ENCODE measurements at places on chromosomes 2 and 18. TPM values are rescaled to one million over a fixed set of nuclear protein-coding genes. Genes with fewer than 3 reads are reported as not detected.
A peak's percentile ranks its signal among the peaks of the same experiment; 100 is the strongest.

GRCh38 chr2:126643431-126643830 is 12.5 kb upstream of the GYPC start:
- DNase-seq: peak; percentile 89

GRCh38 chr2:130997198-130997597 is 96.1 kb downstream of the FAM168B start:
- DNase-seq: no peak

- DNase-seq: no peak
Measured at GRCh38 chr2:156784020-156784701, 348.0 kb downstream of the GPD2 start.

DNA sequence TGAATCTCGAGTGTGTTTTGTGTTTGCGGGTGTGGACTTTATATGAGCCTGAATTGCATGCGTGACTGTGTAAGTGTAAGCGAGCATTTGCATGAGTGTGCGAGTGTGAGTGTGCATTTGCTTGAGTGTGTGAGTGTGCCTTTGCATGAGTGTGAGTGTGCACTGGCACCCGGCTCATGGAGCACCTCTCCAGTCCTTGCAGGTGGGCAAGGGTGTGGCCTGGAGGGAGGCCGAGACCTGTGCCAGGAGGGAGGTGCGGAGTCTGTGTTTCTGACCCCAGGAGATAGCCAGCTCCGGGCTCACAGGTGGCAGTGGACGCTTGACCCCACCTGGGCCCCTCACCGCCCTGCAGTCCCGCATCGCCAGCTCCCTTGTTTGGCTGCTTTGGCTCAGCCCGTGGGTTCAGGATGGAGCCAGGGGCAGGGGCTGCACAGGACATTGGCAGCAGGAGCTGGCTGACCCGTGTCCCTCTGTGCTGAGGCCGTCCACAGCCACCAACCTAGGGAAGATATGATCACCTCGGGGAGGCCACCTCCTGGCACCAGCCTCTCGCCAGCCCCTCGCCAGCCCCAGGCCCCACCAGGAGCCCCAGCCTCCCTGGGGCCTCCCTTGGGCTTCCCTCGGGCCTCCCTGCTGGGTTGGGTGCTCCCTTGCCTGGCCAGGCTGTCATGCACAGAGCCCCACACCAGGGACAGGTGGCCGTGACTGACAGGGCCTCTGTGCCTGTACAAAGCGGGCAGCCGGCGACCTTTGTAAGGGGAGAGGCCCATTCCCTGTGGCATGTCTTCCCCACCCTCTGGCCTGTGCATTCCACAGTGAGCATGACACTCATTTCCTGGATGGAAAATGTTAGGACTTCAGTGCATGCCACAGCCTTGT is 81.6 kb downstream of the PTGR3 start:
- DNase-seq: no peak

DNA sequence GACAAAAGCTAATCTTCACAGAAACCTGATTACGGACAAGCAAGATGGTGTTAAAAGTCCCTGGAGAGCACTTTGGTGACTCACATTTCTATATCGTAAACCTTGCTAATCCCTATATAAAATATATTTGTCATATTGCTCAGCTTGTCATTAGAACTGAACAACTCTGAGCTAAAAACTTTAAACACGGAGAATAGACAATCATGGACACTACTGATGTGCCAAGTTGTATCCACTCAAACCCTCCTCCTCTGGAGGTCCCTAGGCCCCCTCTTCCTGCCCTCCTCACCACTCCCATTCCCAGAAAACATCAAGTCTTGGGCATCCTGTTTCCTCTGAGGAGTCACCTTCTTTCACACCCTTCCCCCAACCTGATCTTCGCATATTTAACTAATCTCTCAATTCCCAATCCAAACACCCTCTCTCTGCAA is 138.7 kb upstream of the PID1 start:
- DNase-seq: no peak

- no peak for DNase-seq
Measured at GRCh38 chr2:160200921-160201320, 849 bp upstream of the ITGB6 start.

- DNase-seq: no peak
Measured at GRCh38 chr18:61556862-61557261, 223.6 kb downstream of the CDH20 start.

- peak; percentile 53 for DNase-seq
Measured at GRCh38 chr2:218853766-218854165, 5.8 kb upstream of the WNT6 start.

GRCh38 chr2:12243381-12243780 is 473.4 kb upstream of the TRIB2 start:
- no peak for DNase-seq

- no peak for DNase-seq
Measured at GRCh38 chr2:222883420-222883819, 22.6 kb downstream of the ACSL3 start.

- DNase-seq: no peak
Measured at GRCh38 chr18:35157181-35157580, 83.7 kb upstream of the ZNF397 start.

DNA sequence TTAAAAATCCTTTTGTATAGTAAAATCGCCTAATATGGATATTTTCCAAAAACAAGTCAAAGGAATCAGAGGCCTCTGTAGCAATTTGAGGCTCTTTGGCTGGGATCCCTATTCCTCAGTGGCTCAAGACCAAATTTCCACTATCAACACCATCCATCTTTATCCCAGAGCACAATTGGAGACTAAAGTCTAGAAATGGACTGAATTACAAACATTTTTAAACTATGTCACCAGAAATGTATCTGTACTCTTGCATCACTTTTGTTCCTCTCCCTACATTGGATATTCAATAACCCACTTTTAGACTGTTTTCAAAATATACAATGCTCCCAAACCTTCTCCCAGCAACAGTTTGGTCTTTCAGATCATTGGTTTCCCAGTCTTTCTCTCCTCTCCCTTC is 140.4 kb upstream of the KLHL29 start:
- no peak for DNase-seq

DNA sequence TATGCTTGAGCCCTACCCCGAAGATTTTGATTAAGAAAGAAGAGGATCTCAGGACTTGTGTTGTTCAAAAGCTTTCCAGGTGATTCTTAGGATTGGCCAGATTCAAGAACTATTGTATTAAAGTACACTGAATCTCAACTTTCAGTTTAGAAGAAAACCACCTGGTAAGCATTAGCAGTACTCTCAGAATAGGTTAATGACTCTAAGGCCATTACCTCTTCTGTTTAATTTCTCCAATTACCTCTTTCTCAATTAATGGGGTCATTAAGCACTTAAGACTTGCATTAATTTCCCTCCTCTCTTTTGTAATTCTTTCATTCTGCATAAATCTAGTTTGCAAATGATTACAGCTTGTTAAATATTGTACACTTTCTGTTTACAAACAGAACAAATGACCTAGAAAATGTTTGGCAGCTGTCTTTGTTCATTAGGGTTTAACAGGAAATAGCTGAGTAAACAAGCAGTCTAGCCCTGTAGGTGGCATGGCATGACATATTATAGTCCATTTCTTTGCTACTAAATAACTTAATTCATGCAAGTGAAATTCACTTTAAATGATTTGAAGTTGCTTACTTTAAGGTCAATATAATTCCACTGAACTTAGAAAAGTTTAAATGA is 20.4 kb upstream of the TDRD15 start:
- no peak for DNase-seq

DNA sequence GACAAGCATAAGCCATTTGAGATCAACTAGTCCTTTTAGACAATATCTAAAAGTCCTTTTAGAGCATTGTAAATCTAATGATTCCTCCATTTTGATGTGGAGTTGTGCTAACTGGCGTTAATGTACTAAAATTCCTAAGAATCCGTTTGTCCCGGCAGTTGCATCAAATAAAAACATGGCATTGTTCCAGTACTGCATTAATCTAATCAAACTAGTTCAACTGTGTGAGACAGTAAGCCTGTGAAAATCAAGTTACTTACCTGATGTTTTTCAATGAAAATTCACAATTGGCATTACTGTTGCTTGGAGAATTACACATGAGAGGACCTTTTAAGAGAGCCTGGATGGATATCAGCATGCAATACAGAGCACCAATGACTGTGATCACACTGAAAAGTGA is 13.3 kb downstream of the TM4SF20 start:
- DNase-seq: no peak

GRCh38 chr2:205709319-205709718 is 27.0 kb downstream of the NRP2 start:
- DNase-seq: no peak

The CFC1 gene
- polyA plus RNA-seq: not detected

The GBX2 gene
- not detected for polyA plus RNA-seq

The ASXL3 gene
- polyA plus RNA-seq: not detected

The MAPK4 gene
- polyA plus RNA-seq: 0.36 TPM

The CBLN2 gene
- polyA plus RNA-seq: not detected

The FER1L5 gene
- not detected for polyA plus RNA-seq

The TMEM169 gene
- polyA plus RNA-seq: 0.07 TPM

The LYPD1 gene
- polyA plus RNA-seq: not detected

The ATG9A gene
- polyA plus RNA-seq: 74.0 TPM

The REEP1 gene
- polyA plus RNA-seq: 1.2 TPM

The CHPF gene
- polyA plus RNA-seq: 13.0 TPM

The MBOAT2 gene
- polyA plus RNA-seq: 0.83 TPM

The PROKR1 gene
- polyA plus RNA-seq: 0.03 TPM

The KCNK3 gene
- 0.70 TPM for polyA plus RNA-seq
